ENCODE measurements at places on chromosomes 2 and 18.

- DNase-seq: no peak
These were observed 420.7 kb upstream of the SALL3 start for GRCh38 chr18:78558948-78559347.

DNA sequence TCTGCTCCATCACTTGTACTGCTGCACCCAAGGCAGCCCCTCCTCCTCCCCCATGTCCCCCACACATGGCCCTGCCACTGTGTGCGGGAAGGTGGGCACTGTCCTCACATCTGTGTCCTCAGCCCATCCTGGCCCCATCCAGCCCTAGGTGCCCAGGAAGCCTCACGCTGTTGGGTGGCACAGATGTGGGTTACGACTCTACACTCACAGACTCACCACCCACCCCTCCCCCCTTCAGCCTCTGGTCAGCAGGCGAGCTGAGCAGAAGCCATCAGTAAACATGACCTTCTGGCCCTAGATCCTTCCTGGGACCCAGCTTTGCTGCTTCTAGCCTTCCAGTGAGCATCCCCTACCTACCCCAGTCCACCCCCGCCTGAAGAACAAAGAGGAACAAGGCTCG lies 43.0 kb downstream of the ADCY3 start:
- DNase-seq: no peak

GRCh38 chr2:238502956-238503791 lies 76.4 kb downstream of the ASB1 start:
- no peak for DNase-seq

DNA sequence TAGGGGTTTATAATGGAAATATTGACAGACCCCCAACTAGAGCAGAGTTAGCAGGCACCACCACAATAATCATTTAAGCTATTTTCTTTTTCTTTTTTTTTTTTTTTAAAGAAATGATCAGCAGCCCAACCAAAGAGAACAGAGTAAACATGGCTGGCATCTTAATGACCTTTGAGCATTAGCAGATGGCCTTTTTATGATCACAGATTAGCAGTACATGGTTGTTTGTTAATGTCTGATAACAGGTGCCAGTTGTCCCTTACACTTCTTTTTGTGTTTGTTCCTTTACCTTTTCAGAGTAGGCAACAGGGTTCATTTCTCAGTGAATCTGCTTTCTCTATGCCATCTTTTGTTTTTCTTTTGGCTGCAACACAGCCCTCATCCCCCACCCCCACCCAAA lies 747.0 kb downstream of the BCL11A start:
- DNase-seq: no peak

DNA sequence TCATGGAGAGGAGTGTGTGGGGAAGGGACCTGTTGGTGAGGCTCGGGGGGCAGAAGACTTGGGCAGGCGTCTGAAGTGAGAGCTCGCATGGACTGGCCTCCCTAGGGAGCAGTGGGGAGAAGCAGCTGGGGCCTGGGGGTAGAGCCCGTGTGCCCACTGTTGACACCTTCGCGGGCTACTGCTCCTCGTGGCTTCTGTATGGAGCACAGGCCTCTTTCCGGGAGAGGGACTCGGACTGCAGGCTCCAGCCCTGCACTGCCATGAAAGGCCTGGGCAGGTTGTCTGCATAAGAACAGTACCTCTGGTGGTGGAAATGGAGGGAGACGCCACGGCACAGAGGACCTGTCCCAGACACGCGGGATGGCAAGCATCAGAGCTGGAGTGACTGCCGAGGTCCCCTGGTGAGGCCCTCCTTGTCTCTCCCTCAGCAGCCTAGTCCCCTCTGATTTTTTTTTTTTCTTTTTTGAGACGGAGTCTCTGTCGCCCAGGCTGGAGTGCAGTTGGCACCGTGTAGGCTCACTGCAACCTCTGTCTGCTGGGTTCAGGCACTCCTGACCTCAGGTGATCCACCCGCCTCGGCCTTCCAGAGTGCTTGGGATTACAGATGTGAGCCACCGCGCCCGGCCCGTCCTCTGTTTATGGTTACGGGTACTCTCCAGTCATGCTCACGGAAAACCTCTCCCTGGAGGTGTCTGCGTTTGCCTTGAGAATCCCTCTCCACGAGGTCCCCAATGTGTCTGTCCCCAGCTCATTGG lies 44.7 kb upstream of the PTMA start:
- no peak for DNase-seq

GRCh38 chr18:64416990-64417389 lies 268.1 kb upstream of the LINC00305 start:
- DNase-seq: no peak

- DNase-seq: no peak
These were observed 18.3 kb downstream of the AAK1 start for GRCh38 chr2:69625078-69625795.

DNA sequence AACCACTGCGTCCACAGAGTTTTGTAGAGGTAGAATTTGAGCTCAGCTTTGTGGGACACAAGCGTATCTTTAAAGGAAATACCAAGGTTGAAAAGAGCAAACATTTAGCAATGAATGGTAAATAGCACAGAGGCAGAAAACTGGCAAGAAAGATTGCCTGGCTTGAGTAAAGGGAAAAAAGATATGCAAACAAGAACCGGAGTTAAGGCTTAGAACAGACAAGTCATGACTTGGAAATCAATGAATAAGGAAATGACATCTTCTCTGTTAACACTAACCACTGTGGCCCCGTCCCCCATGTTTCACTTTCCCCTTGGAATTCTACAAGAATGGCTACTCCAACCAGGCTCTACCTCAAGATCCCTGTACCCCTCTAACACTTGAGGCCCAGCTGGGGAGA lies 3.8 kb downstream of the STAM2 start:
- no peak for DNase-seq

GRCh38 chr2:7430869-7431641 lies 513.8 kb downstream of the RNF144A start:
- DNase-seq: no peak

DNA sequence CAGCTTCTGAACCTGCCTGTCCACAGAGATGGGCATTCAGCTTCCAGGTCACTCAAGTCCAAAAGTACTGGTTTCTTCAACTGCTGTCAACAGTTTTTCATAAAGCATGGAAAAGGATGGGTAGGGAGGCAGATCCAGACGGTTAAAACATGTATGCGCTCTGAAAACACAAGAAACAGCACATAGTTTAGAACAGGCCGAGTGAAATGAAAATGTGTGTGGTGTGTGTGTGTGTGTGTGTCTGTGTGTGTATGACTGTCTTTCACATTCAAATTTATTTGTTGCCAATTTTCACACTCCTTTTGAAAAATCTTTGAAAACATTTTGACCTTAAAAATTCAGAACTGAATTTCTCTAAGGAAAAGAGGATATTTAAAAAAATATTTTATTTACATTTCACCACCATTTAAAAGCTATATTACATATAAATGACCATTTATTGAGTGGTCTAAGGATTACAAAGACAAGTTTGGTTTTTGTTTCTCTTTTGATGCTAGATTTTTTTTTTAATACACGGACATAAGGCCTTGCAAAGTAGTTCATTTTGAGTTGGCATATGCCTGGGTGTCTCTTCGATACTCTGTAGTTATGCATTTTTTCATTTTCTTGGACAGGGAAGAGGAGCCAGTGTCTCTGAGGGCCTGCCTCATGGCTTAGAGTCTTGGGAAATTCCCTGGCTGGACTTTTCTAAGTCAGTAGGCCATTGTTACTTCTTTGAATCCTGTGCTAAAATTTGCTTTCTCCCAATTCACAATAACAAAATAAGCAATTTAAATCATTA lies 30.0 kb upstream of the STK17B start:
- DNase-seq: no peak

GRCh38 chr2:46053564-46053963 lies 243.6 kb upstream of the EPAS1 start:
- DNase-seq: no peak

GRCh38 chr2:139122711-139123158 lies 342.5 kb upstream of the NXPH2 start:
- DNase-seq: no peak

DNA sequence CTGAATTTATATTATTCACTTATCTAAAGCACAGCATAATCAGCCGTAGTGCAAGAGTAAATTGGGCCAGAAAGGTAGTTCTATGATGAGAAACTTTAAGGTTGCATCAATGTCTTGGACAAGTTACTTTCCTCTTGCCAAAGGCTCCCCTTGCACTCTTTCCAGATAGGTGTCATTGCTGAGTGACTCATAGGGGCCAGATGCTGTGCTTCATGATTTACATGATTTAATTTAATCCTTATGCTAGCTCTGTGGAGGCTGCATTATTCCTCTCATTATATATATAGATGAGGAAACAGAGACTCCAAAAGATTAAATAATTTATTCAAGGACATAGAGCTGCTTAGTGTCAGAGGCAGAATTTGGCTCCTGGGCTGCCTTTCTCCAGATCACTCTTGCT lies 5.0 kb downstream of the CFAP221 start:
- DNase-seq: no peak

GRCh38 chr2:241724975-241725870 lies 9.2 kb upstream of the D2HGDH start:
- no peak for DNase-seq

DNA sequence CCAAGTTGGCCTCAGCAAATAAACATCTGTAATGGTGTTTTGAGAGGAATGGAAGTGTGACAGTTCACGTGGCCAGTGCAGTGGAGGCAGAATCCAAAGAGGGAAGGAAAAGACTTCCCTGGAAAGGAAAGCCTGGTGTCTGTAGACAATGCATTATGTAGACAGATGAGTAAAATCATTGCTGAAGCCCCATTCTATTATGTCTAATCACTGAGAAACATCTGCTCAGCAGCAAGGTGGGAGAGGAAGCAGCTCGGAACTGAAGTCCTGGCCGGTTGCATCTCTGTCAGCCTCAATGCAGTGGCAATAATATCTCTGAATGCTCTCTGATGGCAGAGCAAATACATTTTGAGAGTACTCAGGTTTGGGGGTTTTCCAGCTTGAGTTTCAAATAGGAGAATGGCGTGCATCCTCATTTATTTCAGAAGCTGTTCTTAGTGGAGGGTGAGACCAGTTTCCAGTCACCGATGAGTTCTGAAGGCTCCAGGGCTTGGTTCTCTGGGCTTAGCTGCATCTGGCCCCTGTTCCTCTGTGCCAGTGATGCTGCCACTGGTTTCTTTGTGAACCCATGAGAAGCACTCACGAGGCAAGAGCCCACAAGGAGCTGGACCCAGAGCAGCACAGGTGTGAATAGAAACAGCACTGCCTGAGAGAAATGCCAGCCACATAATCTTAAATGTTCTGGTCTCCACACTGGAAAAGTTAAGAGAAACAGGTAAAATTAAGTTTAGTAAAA lies 63.3 kb downstream of the RPIA start:
- no peak for DNase-seq

GRCh38 chr2:44291281-44292248 lies 16.3 kb downstream of the SLC3A1 start:
- DNase-seq: no peak

GRCh38 chr2:119826370-119826961 lies 66.7 kb downstream of the PTPN4 start:
- DNase-seq: no peak

- DNase-seq: no peak
These were observed 74.1 kb downstream of the ATP8B1 start for GRCh38 chr18:57728941-57729511.

DNA sequence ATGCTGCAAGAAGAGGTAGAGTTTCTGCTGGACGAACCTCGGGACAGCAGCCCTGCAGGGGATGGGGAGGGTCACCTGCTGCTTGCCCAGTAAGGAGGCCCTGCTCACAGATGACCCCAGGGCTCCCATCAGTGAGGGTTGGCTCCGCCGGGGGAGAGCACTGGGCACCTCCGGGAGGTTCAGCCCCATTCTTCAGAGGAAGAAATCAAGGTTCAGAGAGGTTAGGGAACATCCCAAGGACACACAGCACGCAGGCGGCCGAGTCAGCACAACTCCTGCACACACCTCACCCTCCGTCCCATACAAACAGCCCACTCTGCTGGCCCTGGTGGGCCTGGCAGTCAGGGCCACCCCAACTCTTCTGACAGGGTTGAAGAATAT lies 11.7 kb upstream of the CCDC74B start:
- no peak for DNase-seq

DNA sequence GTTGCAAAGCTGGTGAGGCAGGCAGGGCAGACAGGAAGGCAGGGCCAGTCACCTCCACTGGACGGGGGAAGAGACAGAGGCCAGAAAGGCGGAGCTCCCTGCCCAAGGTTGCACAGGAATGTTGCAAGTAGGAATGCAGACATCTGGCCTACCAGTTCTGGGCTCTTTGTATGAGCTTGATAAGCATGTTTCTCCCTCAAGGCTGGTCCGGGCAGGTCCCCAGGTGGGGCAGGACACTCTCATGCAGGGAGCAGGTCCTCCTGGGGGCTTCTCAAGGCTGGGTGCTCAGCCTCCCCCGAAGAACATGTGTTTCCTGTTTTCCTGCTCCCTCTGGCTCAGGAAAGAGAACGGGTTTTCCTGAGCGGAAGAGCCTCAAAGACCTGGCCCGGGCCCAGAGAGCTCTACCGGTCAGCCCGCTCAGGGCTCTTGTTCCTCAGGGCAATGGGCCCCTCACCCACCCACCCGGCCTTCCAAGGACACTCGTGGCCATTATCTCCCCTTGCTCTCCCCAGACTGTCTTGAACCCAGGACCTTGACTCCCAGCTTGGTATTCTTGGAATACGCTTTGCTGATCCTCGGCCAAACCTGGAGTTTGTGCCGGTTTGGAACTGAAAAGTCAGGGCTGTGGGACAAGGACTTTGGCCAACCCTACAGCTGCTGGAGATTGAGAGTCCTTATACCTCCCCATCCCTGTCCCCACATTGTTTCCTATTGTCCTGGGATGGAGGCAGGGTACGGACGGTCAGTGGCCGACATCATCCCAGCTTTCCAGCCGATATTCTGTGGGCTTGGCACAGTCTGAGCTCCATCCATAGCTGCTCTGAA lies 87.7 kb upstream of the HAAO start:
- no peak for DNase-seq

DNA sequence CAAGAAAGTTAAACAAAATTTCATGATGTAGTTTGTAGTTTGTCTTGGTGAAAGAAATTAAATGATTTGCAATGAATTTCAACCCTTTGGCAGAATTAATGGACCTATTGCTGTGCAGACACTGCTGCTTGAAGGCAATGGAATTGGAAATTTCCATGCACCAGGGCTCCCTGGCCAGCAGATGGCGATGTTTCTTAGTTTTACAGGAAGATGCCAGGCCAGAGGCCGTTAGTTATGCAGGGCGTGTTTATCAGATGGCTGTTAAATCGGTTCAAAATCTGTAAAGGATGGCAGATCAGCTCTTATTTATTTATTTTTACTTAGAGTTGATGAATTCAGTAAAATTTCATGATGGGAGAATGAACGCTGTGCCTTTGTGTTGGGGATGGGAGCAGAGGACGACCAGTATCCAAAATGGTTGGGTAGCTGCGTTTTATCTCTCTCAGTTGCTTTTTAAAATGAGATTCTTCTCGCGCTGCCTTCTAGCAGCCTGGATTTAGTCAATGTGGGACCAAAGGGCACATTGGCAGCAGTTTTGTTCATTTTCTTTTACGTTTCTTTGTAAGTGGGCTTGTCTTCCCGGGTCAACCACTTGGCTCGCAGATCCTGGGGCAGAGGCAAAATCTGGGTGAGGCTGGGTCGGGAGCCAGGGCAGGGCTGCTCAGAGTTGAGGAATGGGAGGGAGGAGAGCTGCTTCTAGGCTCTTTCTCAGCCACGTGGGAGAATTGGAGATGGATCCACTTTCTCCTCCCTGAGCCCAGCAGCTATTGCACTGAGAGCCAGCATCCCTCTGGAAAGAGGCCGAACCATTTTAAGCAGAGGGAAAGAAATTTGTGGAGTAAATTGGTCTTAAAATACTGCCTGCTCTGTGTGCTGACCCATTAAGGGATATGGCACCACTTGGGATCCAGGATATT lies 344.0 kb downstream of the PIK3C3 start:
- peak; percentile 8 for DNase-seq

- no peak for DNase-seq
These were observed 344.7 kb upstream of the TCF4 start for GRCh38 chr18:55932675-55933074.

Data from activated CD4-positive, alpha-beta T cell treated with anti-CD3 and anti-CD28 coated beads for 1 hour (primary cell).